Central memory CD4-positive, alpha-beta T cell (primary cell): ENCODE measurements at places on chromosomes 7 and 10.

DNA sequence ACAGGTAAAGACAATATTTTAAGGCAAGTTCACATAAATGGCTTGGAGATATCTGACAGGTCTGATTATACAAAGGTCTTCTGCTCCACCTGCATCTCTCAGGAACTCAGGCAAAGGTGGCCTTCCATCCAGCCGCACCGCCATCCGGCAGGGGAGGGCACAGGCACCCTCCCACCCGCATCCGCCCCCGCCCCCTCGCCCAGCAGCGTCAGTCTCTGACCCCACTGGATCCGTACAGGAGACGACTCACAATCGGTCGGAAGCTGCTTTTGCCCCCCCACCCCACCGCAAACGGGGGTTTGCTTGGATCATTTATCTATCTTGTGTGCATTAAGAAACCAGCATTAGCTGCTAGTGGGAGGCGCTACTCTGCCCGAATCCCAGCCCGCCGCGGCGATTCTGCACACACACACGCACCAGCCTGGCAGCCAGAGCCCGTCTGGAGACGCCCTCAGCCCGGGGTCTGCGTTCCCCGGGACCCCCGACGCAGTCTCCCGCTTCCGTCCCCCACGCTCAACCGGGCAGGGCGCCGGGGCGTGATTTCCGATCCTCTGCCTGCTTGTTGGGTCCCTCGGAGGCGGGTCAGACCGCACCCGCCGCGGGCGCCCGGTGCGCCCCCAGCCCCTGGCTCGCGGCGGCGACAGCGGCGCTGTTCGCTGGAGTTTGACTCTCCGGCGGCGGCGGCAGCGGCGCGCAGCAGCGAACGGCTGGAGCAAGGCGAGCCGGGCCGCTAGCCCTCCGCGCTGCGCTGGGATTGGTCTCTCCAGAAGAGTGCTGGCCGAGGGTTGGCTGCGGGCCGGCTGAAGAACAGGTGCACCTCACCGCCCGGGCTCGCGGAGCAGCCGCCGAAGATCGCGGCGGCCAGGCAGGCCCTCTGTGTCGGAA is 820 bp upstream of the NRG3 start:
- DNase-seq, result no peak

DNA sequence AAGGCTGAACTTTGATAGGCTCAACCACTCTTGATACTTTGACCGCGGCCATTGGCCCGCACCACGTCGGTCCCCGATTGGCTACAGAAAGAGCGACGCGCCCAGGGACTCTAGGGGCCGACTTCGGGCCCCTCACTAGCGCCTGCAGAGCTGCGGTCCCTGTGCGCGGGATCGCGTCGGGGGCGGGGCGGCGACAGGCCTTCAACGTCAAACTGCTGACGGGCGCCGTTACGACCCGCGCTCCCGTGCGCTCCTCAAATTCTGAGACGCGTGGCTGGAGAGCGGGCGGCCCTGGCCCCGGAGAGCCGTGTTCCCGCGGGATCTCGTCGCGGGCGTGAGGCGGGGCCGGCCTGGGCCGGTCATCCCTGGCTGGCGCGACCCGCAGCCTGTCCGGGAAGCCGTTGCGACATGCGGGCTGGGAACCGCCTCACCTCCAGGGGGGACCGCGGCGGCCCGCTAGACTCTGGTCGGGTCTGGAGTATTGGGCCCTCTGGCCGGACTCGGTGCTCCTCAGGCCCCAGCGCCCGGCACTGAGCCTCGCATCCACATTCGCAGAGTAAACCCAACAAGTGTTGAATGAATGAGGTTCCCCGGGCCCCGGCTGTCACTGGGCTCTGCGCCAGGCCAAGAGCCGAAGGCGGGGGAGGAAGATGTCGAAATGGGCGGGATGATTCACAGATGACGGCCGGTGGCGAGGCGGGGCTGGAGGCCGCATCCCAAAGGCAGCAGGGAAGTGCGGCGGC is 643 bp upstream of the SLC25A28 start:
- peak; percentile 98 for DNase-seq

DNA sequence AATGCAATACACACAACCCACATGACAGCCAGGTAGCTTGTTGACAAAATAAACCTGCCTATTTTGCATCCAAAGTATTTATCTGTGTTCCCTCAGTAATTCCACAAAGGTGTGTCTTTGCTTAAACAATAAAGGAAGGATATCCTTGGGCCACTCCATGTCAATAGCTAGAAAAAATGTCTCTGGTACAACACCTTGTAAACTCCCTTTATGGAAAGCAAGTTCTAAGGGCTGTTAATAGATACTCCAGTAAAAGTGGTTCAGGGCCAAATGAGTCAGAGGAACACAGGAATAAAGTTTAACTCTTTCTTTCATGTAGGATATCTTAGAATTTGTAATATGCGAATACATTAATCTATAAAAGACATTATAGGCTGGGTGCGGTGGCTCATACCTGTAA is 96.9 kb upstream of the LRRTM3 start:
- DNase-seq, result no peak

DNA sequence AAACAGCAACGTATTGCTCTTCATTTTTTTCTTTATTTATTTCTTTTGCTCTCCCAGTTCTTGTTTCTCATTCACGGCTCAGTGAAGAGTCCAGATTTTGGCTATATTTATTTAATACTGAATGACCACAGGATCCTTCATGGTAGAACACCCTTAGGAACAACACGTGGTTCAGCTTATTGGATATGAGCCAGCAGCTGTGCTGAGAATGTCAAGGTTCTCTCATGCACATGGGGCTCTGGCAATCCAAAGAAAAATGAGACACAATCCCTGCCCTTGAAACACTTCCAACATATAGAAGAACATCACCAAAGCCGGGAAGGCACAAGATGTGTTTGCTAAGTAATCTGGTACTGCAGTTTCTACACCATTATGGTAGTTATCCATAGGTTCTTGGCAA is 852.9 kb downstream of the SORCS1 start:
- no peak for DNase-seq

DNA sequence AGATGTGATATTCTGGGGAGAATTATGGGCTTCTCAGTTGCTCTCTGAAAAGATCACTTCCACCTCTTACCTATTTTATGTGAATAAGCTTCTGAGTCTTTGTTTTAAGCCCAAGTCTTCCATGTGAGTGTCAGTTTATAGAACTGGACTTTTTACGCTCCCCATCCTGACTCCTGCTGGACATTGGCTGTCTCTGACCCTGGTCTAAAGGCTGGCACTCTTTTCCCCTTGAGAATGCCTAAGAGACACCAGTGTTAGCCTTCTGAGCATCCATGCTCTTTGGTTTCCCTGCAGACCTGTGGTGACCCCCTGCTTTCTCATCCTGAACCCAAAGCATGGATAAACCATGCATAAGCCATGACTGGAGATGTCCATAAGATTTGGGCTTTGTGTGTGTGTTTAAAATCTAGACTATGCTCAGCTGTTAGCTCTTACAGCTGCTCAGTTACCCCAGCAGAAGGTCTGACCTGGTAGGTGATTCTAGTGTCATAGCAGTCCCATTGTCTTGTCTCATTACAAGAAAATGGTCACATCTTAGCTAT is 148.6 kb upstream of the IMMP2L start:
- no peak for DNase-seq

- peak; percentile 25 for DNase-seq
These were observed 31.9 kb upstream of the AGBL3 start for GRCh38 chr7:134954197-134955082.

DNA sequence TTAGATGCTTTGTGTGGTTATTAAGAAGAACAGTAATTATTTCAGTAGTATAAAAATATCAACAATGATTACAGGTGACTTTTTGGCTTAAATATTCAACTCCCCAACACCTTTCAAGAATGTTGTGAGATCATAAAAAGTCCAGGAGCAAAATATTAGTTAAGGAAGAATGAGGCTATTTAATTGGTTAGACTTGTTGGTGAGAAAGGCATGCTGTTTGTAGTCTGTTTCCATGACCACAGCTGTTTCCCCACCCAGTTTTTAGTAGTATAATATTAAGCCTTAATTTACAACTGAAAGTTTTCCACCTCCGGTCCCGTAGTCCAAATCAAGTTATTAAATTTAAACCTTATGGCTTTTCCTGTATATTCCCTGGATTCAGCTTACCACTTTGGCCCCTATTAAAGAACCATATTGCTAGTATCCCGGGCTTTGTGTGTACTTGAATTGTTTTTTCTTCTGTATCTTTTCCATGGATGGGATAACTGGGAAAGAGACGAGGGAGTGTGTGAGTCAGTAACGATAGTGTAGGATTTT is 133.3 kb downstream of the CELF2 start:
- peak; percentile 68 for DNase-seq
